ENCODE measurements at places on chromosomes 7 and 10. TPM values are rescaled to one million over a fixed set of nuclear protein-coding genes. Genes with fewer than 3 reads are reported as not detected.
A peak's percentile ranks its signal among the peaks of the same experiment; 100 is the strongest.

DNA sequence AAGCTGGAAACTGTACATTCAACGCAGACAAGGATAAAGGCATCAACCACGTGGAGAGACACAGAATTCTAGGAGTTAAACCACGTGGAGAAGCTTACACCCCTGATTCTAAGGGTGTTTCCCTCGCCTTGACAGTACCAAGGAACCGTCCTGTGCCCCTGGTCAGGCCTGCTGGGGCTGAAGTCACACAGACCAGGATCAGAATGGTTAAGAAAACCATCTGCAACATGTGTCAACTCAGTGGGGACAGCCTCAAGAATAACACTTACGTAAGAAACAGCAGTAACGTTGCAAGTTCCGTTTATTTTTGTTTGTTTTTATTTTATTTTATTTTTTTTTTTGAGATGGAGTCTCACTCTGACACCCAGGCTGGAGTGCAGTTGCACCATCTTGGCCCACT is 55.6 kb downstream of the CHST15 start:
- no peaks in the 10 kb centered on the region for H3K27me3 ChIP-seq
- H3K27ac ChIP-seq = no peak overlapping the region
- H3K36me3 ChIP-seq = no peaks in the 10 kb centered on the region
- no peak for DNase-seq

- DNase-seq = peak; percentile 61
- H3K4me3 ChIP-seq = no peak overlapping the region
- no peak overlapping the region for H3K27ac ChIP-seq
- no peaks in the 10 kb centered on the region for H3K36me3 ChIP-seq
Observed at GRCh38 chr10:34061841-34062240, 727.4 kb upstream of the NRP1 start.

Gene MNX1
- total RNA-seq = not detected

Gene WEE2
- total RNA-seq = not detected

GRCh38 chr10:124264711-124265390 is 153.9 kb downstream of the OAT start:
- no peak overlapping the region for H3K27ac ChIP-seq
- H3K4me1 ChIP-seq = no peaks in the 10 kb centered on the region
- H3K4me3 ChIP-seq = no peak overlapping the region
- H3K36me3 ChIP-seq = no peaks in the 10 kb centered on the region

GRCh38 chr10:29370097-29371092 is 81.5 kb downstream of the LYZL1 start:
- H3K4me1 ChIP-seq = no peaks in the 10 kb centered on the region
- no peak overlapping the region for H3K27ac ChIP-seq
- no peak overlapping the region for H3K4me3 ChIP-seq
- DNase-seq = no peak

Gene ACHE
- total RNA-seq = under 0.01 TPM

- no peak overlapping the region for H3K4me3 ChIP-seq
- H3K36me3 ChIP-seq = no peaks in the 10 kb centered on the region
- no peak for DNase-seq
- H3K27me3 ChIP-seq = peaks cover 9% of the 10 kb centered on the region
- peaks cover 2% of the 10 kb centered on the region for H3K4me1 ChIP-seq
- H3K27ac ChIP-seq = no peak overlapping the region
Observed at GRCh38 chr7:132771301-132771730, 195.0 kb upstream of the PLXNA4 start.

- no peaks in the 10 kb centered on the region for H3K27me3 ChIP-seq
- no peaks in the 10 kb centered on the region for H3K36me3 ChIP-seq
- no peak for DNase-seq
- no peak overlapping the region for H3K27ac ChIP-seq
Observed at GRCh38 chr10:124697837-124698544, 46.2 kb downstream of the FAM53B start.

Gene PRXL2A
- 13.9 TPM for total RNA-seq

Gene TMEM225B
- 1.2 TPM for total RNA-seq

DNA sequence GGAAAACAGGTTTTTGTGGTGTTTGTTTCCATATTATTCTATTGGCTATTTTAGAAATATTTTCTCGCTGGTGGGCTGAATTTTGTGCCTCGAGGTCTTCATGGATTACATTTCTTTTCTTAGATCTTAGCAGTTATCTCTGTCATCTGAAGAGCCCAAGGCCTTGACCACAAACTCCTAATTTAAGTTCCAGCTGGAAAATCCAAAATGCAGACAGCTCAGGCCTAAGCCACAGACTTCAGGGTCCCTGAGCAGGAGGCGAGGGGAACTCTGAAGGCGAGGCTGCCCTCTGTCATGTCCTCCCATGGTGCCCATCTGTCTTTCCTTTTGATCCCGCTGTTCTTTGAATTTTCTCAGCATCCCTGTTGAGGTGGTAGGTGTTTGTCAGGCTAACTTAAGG is 14.3 kb downstream of the DENND10 start:
- no peak for DNase-seq
- H3K4me1 ChIP-seq = no peaks in the 10 kb centered on the region
- no peaks in the 10 kb centered on the region for H3K27me3 ChIP-seq
- no peak overlapping the region for H3K27ac ChIP-seq
- no peak overlapping the region for H3K4me3 ChIP-seq
- H3K36me3 ChIP-seq = no peaks in the 10 kb centered on the region

DNA sequence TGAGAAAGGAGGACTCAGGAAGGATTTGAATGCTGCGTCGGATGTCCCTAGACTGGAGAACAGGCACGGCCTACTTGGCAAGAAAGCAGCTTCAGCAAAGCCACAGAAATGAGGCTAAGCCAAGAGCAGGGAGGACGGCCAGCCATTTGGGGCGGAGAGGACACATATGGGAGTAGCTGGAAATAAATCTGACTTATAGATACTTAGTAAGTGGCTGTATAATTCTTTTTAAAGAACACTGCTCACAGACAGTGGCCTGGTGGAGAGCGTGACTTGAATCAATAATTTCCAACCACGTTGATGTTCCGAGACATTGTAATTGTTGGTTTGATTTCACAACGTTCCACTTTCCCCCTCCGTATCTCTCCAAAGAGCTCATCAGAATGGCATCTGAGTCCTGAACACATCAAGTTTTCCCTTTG is 67.7 kb upstream of the JCAD start:
- no peak overlapping the region for H3K27ac ChIP-seq
- DNase-seq = peak; percentile 31
- no peaks in the 10 kb centered on the region for H3K4me1 ChIP-seq
- H3K4me3 ChIP-seq = no peak overlapping the region

DNA sequence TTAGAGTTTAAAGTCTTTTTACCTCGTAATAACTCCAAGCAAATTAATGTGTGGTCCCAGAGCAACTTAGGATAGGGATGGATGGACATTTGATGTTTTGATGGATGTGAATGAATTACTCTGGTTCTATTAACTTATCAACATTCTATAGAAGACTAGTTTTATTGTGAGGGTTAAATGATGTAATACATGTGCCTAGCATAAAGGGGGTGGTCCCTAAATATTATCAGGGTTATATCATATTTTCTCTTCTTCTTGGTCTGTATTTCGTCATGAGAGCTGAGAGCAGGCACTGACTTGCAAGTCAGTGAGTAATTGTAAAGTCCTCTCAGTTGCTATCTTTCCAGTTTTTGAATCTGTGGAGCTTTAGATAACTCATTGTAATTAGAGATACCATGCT is 219.3 kb downstream of the GATA3 start:
- H3K27ac ChIP-seq = no peak overlapping the region
- H3K36me3 ChIP-seq = no peaks in the 10 kb centered on the region
- H3K27me3 ChIP-seq = no peaks in the 10 kb centered on the region
- DNase-seq = no peak
- no peak overlapping the region for H3K4me3 ChIP-seq
- no peaks in the 10 kb centered on the region for H3K4me1 ChIP-seq
